ENCODE measurements at places on chromosomes 1 and 21.

DNA sequence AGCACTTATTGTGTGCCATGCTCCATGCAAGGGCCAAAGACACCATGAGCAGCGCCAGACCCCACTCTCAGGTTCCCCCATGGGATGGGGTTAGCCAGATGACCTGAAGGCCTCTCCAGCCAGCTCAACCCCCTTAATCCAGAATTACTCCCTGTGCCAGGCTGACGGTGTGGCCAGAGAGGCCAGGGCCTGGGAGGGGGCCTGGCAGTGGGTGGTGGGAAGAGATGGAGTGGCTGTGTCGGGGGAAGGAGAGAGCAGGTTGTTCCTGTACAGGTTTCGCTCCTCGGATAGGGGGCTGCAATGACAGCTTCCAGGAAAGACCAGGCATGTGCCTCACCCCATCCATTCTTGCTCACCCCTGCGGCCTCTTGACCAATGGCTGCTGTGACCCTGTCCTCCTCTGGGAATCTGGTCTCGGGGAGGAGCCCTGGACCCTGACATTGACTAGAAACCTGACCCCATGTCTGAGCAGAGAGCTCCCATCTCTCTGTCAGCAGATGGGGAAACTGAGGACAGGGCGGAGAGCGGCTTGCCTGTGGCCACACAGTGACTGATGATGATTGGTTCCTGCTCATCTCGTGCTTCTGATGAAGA, 345.3 kb downstream of the MATN1 start:
- DNase-seq = no peak

GRCh38 chr1:162070094-162070748, 730 bp downstream of the NOS1AP start:
- no peak for DNase-seq

DNA sequence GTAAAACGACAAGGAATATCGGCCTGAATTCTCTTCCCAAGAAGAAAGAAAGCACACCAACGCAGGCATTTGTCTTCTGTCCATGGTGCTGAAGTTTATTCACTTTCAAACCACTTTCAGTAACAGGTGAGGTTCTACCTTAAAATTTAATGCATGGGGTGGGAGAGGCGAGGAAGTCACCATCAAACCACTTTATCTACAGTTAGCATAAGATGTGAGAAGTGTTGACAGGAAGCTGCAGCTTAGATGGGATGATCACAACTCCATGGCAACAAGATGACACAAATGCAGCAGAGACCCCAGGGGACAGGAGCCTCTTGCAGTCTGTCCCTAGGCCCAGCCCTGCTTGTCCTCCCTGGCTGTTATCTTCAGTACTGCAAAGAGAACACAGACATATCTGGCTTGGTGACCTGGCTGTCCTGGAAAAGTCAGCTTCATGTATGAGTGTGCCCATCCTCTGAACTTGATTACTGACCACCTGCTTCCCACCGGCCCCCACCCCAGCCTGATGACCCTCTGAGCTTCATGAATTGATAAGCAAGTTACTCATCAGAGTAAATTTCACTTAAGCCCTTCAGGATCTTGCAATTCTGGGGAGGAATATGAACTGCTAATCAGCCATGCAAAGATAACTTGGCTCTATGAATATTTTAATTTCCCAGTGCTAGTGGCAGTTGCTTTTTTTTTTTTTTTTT, 1.8 kb downstream of the NPPA start:
- no peak for DNase-seq

- DNase-seq = peak; percentile 29
Observed at GRCh38 chr1:71014178-71014579, 33.4 kb downstream of the PTGER3 start.

- no peak for DNase-seq
Observed at GRCh38 chr1:39898648-39899603, 2.8 kb downstream of the MYCL start.

- no peak for DNase-seq
Observed at GRCh38 chr1:230749635-230750034, 2.4 kb downstream of the CAPN9 start.

All from A172 (cell line).